Activated naive CD4-positive, alpha-beta T cell treated with anti-CD3 and anti-CD28 coated beads for 36 hours (primary cell): ENCODE measurements at places on chromosomes 16 and 17. TPM values are rescaled to one million over a fixed set of nuclear protein-coding genes. Genes with fewer than 3 reads are reported as not detected.

DNA sequence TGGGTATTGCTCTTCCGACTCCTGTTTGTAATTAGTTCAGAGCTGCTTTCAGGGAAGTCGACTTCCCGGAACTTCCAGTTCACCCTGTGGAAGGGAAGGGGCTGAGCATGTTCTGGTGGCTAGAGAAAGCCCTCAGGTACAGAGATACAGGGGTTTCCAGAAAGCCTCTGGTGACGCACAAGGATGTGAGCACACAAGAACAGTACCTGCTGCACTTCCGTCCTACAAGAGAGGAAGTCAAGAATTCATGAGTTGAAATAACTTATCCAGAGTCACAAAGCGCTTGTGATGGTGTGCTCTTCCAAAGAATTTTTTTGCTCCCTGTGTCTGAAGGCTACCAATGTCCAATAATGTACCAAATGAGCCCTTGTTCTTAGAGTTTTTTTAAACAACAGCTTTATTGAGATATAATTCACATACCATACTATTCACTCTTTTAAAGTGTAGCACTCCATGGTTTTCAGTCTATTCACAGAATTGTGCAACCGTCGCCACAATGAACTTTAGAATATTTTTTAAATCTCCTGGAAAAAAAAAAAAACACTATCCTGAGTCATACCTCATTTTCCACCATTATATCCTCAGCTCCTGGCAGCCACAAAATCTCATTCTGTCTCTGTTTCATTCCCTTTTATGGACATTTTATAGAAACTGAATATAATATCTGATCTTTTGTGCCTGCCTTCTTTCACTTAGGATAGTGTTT lies 327.6 kb downstream of the CDH13 start:
- H3K4me3 ChIP-seq = no peak overlapping the region
- DNase-seq = no peak
- H3K4me1 ChIP-seq = no peaks in the 10 kb centered on the region
- no peaks in the 10 kb centered on the region for H3K36me3 ChIP-seq

DNA sequence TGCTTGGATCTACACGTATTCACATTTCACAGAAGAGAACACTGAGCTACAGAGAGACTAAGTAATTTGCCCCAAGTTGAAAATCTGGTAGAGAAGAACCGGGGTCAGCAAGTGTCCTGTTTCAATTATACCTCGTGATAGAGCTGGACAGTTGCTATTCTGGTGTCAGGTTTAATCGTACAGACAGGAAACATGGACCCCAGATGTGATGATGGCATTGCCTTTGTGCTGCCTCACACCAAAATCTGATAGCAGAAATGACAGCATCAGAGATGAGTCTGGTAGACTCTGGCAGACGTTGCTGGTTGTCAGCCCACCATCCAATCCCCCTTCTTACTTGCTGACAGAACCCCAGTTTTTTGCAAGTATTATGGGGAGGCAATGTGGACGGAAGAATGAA lies 112.1 kb upstream of the FOXF1 start:
- H3K4me3 ChIP-seq = no peak overlapping the region
- DNase-seq = no peak
- H3K27me3 ChIP-seq = peaks cover 6% of the 10 kb centered on the region
- H3K27ac ChIP-seq = no peak overlapping the region
- H3K36me3 ChIP-seq = no peaks in the 10 kb centered on the region

DNA sequence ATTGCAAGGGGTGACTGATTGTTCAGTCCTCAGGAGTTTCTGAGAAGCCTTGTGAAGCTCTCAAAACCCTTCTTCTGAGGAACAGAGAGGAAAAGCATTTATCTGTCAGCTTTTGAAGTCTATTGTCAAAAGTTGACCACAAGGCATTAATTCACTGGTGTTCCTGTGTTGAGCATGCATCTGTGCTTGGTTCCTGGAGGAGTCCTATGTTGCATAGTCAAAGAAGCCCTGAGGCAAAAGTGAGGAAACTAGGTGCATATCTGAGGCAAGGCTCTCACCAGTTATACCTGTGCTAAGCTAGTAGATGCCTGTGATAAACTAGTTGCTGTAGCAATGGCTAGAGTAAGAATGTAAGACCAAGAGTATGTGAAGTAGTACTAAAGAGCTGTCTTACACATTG lies 1.8 kb upstream of the HEATR6 start:
- peaks cover 2% of the 10 kb centered on the region for H3K27me3 ChIP-seq
- no peak overlapping the region for H3K27ac ChIP-seq
- no peak overlapping the region for H3K4me3 ChIP-seq
- no peak for DNase-seq
- H3K4me1 ChIP-seq = peaks cover 20% of the 10 kb centered on the region

DNA sequence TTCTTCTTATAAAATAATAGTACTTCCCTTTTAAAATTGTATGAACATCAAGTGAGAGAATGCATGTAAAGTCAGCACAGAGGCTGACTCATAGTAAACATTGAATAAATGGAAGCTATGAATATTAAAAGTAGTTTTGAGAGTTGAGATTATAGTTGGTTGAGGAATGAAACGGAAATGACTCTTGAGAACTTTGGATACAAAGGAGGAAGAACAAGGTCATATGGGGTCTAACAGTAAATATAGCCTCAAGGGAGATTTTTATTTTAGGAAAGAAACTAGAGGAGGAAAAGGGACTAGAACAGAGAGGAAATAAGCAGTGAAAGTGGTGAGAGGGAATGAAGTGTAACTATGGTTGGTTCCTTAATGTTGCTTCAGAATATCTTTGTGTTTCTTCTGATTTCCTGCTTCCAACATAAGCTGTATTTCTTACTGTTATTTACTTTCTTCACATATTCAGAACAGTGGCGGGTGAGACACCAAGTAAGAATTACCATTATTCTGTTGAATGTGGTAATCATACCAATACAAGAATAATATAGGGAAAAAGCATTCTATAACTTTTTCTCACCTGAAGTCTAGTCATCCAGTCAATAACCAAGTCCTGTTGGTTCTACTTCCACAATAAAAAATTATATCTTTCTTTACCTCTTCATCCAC lies 165.1 kb downstream of the CHD9 start:
- H3K4me1 ChIP-seq = no peaks in the 10 kb centered on the region
- no peak overlapping the region for H3K27ac ChIP-seq
- H3K36me3 ChIP-seq = peaks cover 2% of the 10 kb centered on the region
- H3K27me3 ChIP-seq = no peaks in the 10 kb centered on the region

The NUDT16L1 gene
- 20.0 TPM for total RNA-seq
